ENCODE measurements at places on chromosomes 13 and 19. TPM values are rescaled to one million over a fixed set of nuclear protein-coding genes. Genes with fewer than 3 reads are reported as not detected.

GRCh38 chr13:79405501-79405830, 589 bp downstream of the RBM26 start:
- DNase-seq: no peak

- DNase-seq: peak; percentile 60
Measured at GRCh38 chr13:96958286-96958891, 35.9 kb downstream of the OXGR1 start.

The PSG1 gene
- total RNA-seq: not detected

GRCh38 chr19:36160821-36161596, 8.8 kb upstream of the COX7A1 start:
- no peak for DNase-seq

The LINGO3 gene
- total RNA-seq: 0.58 TPM

DNA sequence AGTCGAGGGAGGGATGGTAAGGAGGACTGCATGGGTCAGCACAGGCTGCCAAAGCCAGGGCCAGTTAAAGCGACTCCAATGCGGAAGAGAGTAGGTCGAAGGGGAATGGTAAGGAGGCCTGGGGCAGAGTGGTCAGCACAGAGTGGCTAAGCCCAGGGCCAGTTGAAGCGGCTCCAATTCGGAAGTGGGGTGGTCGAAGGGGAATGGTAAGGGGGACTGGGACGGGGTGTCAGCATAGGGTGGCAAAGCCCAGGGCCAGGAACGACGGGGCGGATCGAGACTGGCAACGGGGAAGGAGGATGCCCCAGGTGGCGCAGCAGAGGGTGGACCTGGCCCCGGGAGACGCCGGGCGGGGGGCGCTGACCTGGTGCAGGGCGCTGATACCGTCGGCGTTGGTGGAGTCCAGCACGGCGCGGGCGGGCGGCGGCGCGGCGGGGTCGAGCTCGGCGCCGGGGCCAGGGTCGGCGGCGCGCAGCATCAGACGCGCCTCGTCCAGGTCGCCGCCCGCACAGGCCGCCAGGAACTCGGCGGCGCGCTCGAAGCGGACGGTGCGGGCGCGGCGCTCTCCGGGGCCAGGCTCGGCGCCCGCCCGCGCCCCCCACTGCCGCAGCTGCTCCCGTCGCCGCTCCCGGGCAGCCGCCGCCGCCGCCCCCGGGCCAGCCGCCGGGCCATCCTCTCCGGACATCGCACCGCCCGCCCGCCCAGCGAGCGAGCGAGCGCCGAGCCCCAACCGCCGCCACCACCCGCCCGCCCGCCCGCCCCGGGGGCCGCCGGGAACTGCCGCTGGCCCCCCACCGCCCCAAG, at the start of gene PPP1R12C:
PPP1R12C (minus strand) TSS at position 779 of the 804 bp plus-strand sequence; CDS start at position 685, 94 bp downstream.
- DNase-seq: no peak

The SLC5A5 gene
- total RNA-seq: 0.23 TPM

DNA sequence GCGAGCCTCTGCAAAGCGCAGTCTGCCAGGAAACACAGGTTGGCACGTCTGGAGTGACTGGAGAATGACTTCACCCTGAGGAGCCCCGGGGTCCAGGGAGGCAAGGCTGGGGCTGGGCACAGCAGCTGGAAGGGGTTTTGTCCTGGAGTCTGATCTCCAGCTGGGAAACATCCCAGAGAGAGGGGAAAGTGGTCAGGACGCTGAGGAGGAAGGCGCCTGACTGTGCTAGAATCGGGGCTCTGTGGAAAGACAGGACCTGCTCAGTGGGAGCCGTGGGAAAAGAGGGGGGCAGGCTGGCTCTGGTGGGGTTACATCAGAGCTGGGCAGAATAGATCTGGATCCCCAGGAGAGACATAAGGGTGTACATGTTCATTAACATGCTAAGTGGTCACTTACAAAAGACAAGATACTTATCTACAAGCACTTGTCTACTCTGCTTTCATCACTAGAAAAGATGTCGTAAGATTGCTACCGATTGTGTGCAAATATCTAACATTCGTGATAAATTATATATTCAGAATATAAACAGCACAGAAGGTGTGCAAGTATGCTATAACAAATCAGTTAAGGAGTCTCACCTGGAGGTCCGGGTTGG, 106.6 kb downstream of the COL4A1 start:
- no peak for DNase-seq

The HSPH1 gene
- 102 TPM for total RNA-seq

DNA sequence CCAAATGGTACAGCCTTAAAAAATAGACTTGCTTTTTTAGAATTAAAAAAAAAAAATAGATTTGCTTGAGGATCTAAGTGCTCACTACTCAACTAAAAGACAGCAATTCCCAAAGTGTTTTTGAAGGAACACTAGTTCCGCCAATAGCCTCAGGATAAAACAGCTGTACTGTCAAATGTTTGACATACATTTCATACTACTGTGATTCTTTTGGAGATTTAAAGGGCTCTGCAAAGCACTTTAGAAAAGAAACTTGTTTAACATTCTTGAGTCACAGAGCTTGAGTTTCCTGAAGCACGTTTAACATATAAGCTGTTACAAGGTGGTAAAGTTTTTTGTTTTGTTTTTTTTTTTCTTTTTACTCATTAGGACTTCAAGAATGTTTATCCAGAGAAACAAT, 23.1 kb upstream of the KLF5 start:
- DNase-seq: no peak

The FGF21 gene
- not detected for total RNA-seq

- peak; percentile 18 for DNase-seq
Measured at GRCh38 chr13:39967199-39967959, 311.9 kb downstream of the COG6 start.

The CABP5 gene
- total RNA-seq: not detected

- peak; percentile 58 for DNase-seq
Measured at GRCh38 chr19:45130888-45131615, 29.7 kb downstream of the NKPD1 start.

GRCh38 chr13:32642316-32642715, 56.1 kb downstream of the PDS5B start:
- no peak for DNase-seq

The GAPDHS gene
- total RNA-seq: not detected

GRCh38 chr19:4715529-4716221, 8.0 kb downstream of the DPP9 start:
- no peak for DNase-seq

DNA sequence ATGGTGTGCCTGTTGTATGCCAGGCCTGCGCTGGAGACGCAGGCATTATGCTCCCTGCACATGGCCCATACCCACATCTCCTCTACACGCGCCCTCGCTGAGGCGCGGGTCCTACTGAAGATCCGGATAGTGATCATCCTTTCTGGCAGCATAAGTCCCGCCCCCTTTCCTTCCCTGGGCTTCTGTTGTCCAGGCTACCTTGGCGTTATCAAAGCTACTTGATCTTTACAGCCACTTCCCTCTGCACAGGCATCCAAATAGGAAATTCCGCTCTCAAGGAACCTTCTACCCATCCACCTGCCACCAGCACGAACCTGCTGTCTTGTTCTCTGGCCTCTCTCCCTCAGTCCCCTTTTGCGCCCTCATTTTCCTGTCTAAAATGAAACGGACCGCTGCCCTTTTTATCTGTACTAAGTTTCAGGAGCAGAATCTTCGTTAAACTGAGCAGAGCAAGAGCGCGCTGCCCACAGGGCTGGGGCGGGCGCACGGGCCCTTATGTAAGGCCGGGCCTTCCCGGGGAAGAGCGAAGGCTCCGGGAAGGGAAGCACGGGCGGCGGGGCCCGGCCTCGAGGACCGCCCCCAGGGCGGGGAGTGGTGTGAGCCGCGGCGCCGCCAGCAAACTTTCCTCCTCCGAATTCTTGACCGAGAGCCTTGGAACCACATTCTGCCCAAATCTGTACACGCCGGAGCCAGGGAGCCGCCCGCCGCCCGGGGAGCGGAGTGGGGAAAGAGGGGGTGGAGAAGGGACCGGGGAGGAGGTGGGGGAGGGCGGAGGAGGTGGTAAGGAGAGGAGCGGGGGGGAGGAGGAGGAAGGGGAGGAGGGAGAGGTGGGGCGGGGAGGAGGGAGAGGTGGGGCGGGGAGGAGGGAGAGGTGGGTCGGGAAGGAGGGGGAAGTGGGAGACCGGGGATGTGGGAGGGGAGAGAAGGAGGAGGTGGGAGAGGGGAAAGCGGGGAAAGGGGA, 920 bp upstream of the UBE2L5 start:
- DNase-seq: peak; percentile 72

The KCNC3 gene
- total RNA-seq: 3.1 TPM

The NEK3 gene
- 3.9 TPM for total RNA-seq

GRCh38 chr19:11168568-11168967, 13.0 kb upstream of the SPC24 start:
- peak; percentile 99 for DNase-seq

GRCh38 chr13:48782429-48782840, 128.7 kb downstream of the CYSLTR2 start:
- DNase-seq: peak; percentile 34

The DHRS12 gene
- 1.2 TPM for total RNA-seq

GRCh38 chr13:93118081-93118615, 108.5 kb upstream of the GPC6 start:
- DNase-seq: no peak

GRCh38 chr19:4454747-4455718, 2.6 kb downstream of the UBXN6 start:
- DNase-seq: no peak

GRCh38 chr13:44435919-44436510, 62.4 kb downstream of the SERP2 start:
- no peak for DNase-seq

The SERTAD3 gene
- total RNA-seq: 7.9 TPM

DNA sequence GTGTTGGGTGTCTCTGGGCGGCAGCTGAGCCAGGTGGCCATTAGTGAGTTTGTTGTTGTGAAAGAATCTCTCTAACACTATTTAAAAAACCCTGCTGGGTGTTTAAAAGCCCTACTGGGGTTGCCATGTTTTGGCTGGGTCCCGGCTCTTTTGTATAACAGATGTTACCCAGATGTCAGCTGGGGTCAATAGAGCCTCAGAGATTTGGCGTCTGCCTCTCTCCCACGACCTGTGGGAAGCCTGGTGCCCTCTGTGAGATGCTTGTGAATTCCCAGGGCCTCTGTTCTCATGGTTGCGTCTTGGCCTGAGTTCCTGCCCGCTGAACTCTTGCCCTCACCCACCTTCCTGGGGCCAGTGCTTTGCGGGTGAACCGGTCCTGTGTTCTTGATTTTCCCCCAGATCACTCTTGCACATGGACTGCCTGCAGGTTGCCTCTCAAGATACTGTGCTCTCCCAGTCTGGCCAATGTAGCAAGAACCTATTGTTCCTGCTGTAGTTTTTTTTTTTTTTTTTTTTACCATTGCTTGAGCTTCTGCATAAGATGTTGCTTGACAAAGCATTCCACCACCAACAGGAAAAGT, 9.5 kb downstream of the NFILZ start:
- DNase-seq: no peak

DNA sequence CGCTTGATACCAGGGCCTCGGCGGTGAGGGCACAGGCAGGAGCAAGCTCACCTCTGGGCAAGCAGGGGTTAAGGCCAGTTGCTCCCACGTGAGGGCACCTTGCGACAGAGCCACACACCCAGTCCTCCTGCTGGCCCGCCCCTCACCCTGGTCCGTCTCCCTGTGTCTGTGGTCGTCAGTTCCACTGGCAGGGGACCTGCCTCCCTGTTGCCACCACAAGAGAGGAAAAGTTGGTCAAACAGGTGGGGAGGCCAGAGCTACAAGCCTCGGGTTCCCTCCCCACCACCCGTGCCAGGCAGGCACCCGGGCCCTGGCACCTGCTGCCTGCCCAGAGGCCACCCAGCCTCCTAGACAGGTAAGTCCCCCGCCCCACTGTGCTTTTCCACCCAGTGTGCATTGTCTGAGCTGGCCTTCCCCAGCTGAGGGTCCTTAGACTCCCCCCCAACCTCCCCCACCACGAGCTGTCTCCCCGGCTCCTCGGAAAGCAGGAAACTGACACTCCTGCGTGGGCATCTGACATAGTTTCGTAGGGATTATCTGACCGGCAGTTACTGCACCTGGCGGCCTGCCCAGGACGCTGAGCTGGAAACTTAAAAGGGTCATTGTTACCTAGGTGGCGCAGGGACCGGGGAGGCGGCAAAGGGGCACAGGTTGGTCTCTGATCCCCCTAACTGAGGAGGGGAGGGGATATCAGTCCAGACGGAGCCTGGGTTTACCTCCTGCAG, at the start of gene TJP3:
TJP3 (plus strand) TSS at position 178 of the 725 bp plus-strand sequence. CDS start 20,049 bp downstream, outside the sequence.
- peak; percentile 66 for DNase-seq

Data from PC-3 (cell line).